ENCODE measurements at places on chromosomes 5 and 9.

- DNase-seq = no peak
Measured at GRCh38 chr5:10635257-10635866, 71.5 kb downstream of the ANKRD33B start.

- no peak for DNase-seq
Measured at GRCh38 chr9:73741316-73741715, 589.7 kb downstream of the ANXA1 start.

GRCh38 chr5:52063186-52063585, 679.9 kb downstream of the ISL1 start:
- DNase-seq = no peak

DNA sequence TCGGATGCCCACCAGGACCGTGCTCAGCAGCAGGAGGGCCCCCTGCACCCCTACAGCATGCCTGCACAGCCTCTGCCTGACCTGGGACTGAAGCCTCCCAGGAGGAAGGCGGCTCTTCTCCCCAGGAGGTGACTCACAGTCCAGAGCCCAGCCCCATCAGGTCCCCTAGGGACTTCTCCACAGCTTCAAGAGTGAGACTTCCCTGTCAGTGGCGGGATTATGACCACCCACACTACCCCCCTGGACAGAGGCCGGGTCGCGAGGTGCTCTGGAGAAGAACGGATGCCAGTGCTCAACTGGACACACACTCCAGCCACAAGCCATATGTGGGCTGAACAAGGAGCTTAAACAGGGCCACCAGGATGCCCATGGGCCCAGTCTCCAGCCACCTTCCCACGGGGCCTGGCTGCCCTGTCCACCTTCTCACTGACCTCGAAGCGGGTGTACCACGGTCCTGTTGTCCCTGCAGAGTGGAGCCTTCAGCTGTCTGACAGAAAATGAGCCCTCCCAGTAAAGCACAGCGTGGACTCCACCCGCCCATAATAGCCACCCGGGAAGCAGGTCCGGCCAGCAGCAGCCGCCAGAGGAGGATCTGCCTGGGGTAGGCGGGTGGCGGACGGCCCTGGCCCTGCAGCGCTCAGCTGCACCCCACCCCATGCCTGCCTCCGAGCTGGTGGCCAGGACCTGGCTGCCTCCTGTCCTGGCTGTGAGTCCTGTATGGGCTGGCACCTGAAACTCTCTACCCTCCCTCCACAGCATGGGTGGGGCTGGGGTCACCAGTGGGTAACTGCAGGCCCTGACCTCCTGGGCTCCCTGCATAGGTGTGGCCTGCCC, 54.7 kb downstream of the SEMA4D start:
- DNase-seq = no peak

GRCh38 chr5:36717131-36717695, 110.8 kb downstream of the SLC1A3 start:
- no peak for DNase-seq

DNA sequence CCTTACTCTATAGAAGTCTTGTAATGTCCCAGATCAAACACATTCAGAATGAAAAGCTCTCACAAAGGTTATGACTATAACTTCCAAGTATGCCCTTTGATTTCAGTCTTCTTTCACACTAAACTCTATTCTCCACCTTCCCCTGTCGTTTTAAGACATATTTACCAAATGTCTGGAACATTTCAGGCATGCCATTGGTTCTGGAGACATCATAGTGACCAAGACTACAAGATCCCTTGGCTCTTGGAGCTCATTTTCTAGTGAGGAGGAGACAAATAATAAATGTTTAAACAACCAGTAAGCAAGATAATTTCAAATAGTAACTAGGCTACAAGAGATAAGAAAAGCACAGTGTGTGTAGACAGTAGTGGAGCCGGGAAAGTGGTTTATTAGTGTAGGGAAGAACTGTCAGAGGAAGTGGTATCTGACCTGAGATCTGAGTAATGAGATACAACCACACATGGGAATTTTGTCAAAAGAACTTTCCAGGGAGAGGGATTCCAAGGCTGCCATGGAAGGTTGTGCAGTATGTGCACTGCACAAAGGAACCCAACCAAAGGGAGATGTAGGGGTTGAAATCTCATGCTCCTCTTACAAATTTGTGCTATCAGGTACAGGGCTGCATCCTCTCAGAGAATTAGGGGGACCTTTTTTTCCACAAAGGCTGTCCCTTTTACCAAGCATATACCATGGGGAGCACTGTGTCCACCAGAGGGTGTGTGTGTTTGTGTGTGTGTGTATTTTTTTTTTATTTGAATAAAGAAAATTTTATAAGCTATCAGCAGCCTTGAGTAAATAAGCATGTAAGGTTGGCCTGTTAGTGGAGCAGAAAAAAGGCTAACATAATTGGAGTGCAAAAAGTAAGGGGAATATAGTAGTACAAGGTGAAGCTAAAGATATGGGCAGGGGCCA, 1279.1 kb upstream of the WWC1 start:
- DNase-seq = no peak

- peak; percentile 70 for DNase-seq
Measured at GRCh38 chr5:131252824-131253171, 11.1 kb upstream of the CDC42SE2 start.

DNA sequence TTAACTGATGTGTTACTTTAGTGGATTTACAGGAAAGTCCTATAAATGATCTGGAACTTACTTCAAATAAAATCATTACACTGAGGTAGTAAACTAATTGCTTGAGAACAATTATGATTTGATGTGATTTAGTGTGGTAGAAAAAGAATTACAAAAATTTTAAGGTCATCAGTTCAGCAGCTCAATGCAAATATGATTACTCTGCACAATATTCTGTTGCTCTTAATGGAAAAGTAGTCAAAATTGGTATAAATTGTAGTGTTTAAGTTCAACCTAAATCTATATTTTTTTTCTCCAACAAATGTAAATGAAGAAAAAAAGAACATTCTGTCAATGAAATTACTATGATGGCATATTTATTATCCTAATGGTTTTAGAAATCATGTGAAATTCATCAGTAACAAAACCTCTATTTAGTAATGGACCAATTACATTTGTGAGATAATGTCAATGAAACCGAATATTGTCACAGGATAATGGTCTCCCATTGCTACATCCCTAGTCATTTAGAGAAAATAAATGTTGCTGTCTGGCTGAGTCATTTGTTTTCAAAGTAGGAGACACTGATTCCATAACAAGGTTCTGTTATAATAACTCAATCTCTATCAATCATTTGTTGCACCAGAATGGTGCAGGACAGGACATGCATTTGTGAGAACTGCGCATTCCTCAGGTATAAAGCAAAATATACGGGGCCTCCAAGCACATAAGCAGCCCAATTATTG, 177.1 kb downstream of the NFIB start:
- DNase-seq = no peak

DNA sequence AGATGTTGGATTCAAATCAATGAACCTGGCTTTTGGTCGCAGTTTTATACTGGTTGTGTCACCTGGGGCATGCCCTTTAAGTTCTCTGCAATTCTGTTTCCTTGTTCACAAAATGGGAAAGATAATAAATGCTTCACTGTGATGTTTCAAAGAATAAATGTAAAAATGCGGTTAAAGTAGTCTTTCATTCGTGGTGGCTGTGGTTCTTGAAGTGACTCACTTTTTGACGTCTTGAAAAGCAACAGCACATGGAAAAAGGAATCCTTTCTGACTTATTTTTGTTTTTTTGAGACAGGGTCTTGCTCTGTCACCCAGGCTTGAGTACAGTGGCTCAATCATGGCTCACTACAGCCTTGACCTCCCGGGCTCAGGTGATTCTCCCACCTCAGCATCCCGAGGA, 88.4 kb upstream of the SLIT3 start:
- no peak for DNase-seq

- no peak for DNase-seq
Measured at GRCh38 chr5:44299394-44299793, 89.8 kb downstream of the FGF10 start.

GRCh38 chr9:85151162-85151561, 481.6 kb downstream of the NTRK2 start:
- no peak for DNase-seq

DNA sequence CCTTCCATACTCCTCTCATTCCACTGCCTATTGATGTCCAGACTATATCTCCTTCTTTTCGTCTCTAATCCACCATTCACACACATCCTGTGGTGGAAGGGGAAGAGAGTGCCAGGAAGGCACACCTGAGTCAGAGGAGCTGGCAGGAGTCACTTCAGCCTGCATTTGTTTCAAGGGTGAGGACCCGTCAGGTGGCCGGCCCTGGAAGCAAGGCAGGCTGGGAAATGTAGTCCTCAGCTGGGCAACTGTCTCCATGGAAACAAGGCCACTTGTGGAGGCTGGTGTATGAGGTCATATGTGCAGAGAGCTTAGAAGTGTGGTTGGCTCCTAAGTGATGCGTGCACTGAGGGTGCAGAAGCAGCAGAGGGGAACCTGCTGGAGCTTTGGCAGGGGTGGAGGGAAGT, 278.4 kb downstream of the NSG2 start:
- no peak for DNase-seq

GRCh38 chr5:31924005-31924404, 250.1 kb downstream of the GOLPH3 start:
- no peak for DNase-seq

DNA sequence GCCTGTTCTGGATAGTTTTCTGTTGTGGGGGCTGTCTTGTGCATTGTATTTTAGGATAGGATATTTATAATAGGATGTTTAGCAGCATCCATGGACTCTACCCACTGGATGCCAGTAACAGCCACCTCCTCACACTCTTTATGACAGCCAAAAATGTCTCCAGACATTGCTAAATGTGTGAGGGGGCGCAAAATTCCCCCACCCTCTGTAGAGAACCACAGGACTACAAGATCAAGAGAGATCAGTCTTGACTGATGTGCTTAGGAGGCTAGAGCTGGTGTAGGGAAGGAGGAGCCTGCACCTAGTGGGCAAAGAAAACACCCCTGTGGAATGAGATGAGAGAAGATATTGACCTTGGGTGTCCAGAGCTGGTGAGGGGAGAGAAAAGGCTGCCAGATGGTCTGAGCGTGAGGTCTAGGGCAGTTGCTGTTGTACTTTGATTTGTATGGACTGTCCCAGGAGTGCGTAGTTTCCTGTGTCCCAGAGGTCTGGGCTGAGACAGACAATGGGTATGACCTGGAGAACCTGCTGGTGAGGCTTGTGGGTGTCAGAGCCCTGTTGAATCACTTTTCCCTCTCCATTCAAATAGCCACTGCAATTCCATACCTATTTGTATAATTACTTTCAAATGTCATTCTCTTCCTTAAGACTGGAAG, 16.3 kb downstream of the DAPK1 start:
- no peak for DNase-seq

- no peak for DNase-seq
Measured at GRCh38 chr5:76601470-76601869, 21.7 kb downstream of the F2RL2 start.

- no peak for DNase-seq
Measured at GRCh38 chr5:21058289-21058688, 1070.3 kb upstream of the CDH18 start.

DNA sequence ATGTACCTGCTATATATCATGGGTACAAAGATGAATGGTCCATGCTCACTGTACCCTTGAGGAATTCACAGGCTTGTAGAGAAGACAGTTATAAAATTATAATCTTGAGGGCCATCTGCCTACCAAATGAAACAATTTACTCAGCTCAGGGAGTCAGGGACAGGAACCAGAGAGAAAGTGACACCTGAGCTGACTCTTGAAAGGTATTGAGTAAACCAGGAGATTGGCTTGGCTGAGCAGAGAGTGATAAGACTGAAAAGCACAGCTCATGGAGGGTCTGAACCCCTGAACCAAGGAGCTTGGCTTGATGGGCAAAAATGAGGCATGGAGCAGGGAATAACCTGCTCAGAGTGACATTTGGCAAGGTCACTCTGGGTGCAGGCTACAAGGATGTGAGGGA, 147.3 kb downstream of the FAM114A2 start:
- DNase-seq = no peak

- DNase-seq = no peak
Measured at GRCh38 chr9:108933231-108933717, 650 bp downstream of the ELP1 start.

GRCh38 chr9:23581931-23582330, 244.1 kb downstream of the ELAVL2 start:
- DNase-seq = no peak

GRCh38 chr9:76037587-76038225, 147.2 kb downstream of the PCSK5 start:
- DNase-seq = no peak

GRCh38 chr9:859251-859650, 17.8 kb downstream of the DMRT1 start:
- DNase-seq = no peak

DNA sequence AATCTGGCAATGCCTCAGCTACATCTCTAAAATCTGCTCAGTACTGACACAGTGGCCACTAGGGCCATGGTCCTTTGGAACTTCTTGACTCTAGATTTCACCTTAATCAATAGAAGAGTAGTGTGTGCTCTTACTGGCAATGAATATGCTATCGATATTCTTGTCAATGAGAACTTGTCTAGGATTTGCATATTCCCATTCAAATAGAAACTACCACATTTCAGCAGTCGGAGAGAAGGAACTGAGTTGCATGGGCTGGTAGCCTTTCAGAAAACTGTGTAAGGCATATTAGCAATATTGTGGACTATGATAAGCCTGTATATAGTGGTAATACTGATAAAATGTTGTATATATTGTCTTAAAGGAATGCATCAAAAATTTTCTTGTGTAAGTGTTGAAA, 45.3 kb upstream of the NAA35 start:
- DNase-seq = no peak

DNA sequence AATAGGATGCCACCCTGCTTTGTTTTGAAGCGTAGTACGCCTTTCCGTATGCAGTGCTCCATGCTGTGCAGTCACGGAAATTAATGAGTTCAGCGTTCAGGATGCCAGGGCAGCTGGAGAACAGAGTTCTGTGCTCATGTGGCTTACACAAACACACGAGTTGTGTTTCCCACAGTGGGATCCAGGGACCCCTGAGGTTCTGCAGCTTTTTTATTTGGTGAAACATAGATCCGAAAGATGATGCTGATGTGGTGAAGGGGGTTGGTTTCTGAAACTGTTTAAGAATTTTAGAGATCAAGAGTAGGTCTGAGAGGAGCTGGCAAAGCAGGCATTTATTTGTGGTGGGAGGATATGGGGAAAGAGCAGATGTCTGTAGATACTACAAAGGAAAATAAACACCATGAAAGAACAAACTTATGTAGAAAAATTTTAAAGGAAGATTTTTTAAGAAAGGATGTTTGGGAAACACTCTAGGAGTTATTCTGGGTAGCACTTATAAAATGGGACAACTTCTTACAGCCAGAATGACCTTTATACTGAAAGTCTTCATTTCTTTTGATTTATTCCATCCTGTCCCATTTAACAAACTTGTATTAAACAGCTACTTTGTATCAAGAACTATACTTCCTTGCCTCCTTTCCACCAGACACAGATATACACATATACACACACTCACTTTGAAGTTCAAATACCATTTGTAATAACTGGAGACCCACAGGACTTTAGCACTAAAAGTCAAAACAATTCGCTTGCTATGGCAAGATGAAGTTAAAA, 52.7 kb downstream of the ITGA1 start:
- DNase-seq = no peak

GRCh38 chr5:41748631-41749030, 121.6 kb downstream of the OXCT1 start:
- no peak for DNase-seq

- no peak for DNase-seq
Measured at GRCh38 chr5:17879276-17879675, 245.0 kb downstream of the TAF11L14 start.
